Glomerular endothelial cell (primary cell): ENCODE measurements at places on chromosomes 2 and 18.

GRCh38 chr18:68284236-68284780 is 430.6 kb downstream of the TMX3 start:
- no peak for DNase-seq

DNA sequence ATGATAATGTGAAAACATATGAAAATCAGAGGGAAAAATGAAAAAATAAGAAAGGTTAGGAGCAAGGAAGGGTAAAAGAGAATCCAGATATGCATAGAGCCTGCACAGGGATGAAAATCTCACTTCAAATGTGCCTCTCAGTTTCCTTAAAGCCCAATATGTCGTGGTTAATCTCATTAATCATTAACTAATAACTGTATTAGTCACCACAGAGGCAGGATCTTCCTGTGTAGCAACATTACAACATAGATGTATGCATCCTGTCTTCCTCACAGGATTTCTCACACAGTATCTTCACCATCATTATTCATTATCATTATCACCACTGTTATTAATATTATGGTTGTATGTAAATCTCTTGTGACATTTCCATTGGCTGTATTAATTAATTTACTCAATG is 361.2 kb upstream of the SOX11 start:
- DNase-seq, result no peak

DNA sequence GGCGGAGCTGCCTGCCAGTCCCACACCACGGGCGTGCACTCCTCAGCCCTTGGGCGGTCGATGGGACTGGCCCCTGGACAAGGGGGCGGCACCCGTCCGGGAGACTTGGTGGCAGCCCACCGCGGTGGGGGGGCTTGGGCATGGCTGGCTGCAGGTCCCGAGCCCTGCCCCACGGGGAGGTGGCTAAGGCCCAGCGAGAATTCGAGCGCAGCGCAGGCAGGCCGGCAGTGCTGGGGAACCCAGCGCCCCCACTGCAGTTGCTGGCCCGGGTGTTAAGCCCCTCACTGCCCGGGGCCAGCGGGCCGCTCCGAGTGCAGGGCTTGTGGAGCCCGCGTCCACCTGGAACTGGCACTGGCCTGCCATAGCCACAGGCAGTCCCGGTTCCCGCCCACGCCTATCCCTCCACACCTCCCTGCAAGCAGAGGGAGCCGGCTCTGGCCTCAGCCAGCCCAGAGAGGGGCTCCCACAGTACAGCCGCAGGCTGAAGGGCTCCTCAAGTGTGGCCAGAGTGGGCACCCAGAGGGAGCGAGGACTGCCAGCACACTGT is 742.9 kb upstream of the DDX18 start:
- DNase-seq, result no peak

GRCh38 chr2:127572841-127573240 is 37.4 kb downstream of the MYO7B start:
- no peak for DNase-seq

DNA sequence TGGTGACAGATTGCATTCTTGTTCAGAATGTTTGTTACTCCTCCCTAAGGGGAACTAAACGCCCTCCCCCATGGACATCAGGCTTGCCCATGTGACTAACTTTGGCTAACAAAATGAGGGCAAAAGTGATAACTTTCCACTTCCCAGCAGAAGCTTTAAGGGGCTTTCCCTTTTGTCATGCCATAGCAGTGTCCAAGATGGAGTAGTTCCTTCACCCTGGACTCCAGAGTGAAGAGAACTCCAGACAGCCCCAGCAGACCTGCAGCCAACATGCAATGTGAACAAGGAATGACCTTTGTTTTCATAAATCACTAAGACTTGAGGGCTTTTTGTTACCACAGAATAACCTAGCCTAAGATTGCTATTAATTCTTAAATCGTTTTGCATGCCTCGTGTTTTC is 163.5 kb downstream of the ZEB2 start:
- DNase-seq, result no peak

- no peak for DNase-seq
Observed at GRCh38 chr18:62245699-62246098, 58.6 kb downstream of the RELCH start.

- no peak for DNase-seq
Observed at GRCh38 chr2:69765096-69765380, 23.1 kb downstream of the ANXA4 start.

DNA sequence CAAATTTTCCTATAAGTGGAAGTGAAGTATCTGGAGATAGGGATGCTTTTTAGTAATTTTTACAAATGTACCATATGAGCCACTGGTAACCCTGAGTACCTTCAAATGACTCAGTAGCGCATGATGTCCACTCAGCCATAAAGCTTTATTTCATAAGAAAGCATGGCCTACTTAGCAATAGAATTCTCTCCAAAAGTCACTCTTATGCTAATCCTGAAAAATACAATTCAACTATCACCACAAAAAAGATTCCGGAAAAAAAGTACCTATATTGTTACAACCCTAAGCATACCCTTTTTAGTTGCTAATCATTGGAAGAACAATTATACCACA is 732.2 kb downstream of the SOCS6 start:
- DNase-seq, result no peak

DNA sequence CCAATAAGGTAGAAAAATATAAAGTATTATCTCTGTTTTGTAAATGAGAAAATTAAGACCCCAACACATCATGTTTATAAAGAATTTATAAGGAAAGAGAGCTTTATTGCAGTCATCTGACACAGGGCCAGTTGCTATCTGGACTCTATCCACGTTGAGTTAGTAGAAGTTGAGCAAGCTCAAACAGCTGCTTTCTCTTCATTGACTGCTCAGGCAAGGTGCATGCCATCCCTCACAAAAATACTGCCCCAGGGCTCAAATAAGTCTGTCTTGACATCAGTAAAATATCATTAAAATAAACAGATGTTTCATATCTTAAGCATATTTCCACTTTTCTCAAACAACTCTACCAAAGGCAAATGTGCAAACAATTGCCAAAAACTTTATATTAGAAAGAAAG is 14.8 kb downstream of the COL5A2 start:
- DNase-seq, result no peak

DNA sequence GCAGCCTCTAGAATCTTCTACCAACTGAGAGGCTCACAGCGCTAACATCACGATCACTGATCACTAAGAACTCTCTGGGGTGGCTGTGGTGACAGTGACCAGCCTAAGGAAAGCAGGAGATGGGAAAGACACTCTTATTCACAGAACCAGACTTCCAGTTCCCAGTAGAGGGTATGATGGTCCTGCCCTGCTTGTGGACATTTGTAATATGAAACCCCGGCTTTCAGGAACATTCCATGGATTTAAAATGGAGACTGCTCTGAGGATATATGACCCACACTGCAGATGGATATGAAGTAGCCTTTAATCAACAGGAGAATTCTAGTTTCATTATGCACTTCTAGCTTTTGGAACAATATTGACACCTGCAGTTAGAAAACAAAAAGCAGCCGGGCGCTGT is 131.8 kb downstream of the AFF3 start:
- no peak for DNase-seq

DNA sequence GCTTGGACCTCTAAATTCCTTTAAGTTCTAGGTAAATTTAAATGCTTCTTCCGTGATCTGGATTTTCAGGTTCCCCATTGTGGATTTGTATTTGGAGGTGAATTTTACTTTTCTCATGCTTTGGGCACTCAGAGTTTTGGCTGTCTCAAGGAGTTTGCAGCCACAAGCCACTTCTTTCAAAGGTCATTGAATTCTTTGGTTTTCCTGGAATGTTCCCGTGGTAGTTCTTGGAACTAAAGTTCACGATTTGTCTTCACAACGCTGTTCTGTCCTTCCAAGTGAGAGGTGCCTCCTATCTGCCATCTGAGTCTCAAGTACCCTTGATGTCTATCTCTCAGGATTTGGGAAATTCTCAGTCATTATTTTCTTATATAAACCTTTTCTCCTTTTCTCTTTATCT is 1438.7 kb upstream of the ZEB2 start:
- DNase-seq, result no peak

- DNase-seq, result no peak
Observed at GRCh38 chr18:79544386-79544963, 135.1 kb upstream of the CTDP1 start.

DNA sequence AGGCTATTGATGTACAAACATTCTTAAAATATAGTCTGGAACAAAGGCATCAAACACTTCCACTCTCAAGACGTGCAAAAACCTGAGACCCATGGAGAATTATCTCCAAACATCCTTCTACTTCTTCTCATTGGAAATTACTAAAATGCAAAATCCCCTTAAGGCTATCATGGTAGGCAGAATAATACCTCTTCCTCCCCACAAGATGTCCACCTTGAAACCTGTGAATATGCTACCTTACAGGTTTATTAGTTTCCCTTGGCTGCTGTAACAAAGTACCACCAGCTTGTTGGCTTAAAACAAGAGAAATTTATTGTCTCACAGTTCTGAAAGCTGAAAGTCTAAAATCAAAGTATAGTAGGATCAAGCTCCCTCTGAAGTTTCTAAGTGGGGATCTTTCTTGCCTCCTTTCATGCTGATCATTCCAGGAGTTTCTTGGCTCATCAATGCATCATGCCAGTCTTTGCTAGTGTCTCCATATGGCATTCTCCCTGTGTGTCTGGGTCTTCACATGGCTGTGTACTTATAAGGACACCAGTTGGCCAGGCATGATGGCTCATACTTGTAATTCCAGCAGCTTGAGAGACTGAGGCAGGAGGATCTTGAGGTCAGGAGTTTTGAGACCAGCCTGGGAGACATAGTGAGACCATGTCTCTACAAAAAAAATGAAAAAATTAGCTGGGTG is 163.7 kb upstream of the NCK2 start:
- no peak for DNase-seq

DNA sequence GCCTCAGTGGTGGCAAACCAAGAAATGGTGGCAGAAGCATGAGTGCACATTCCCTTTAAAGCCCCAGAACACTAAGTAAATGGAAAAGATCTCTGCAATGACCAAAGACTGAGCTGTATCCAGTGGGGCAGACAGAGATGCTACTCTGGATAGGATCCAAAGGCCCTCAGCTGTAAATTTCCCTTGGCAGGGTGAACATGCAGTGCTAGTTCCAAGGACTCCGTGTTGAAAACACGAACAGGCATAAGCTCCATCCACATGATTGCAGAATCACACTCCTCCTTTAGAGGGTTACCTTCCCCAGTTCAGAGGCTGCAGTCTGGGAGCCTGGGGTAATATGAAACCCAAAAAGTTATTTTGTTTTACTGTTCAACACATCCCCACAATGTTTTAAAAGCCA is 98.6 kb upstream of the KLF7 start:
- no peak for DNase-seq

DNA sequence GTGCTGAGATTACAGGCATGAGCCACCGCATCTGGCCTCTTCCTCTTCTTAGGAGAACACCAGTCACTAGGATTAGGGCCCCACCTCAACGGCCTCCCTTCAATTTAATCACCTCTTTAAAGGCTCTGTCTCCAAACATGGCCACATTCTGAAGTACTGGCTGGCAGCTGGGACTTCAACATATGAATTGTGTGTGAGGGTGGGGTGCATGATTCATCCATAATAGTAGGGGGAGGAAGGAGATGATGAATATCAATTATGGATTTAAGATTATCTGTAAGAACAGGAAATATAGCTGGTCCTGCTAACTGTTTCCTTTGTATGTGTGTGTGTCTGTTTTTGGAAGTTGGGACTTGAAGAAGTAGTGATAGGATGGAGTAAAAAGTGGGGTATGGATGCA is 14.7 kb upstream of the EPG5 start:
- DNase-seq, result no peak

DNA sequence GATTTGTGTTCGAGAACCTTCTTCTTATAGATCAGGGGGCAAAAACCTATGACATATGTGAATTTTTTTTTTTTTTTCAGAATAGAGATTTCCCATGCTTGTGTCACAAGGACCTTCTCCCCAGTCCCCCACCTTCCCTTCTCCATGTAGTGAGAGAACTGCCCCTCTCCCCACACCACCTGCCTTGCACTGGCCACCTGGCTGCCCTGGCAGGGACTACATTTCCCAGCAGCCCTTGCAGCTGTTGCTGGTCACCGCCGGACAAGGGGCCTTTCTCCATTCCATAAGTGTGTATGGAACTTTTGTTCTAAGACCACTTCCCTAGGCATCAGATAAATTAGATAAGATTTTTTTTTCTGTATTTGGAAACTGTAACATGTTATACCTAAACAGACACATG is 22.2 kb downstream of the MBP start:
- no peak for DNase-seq

DNA sequence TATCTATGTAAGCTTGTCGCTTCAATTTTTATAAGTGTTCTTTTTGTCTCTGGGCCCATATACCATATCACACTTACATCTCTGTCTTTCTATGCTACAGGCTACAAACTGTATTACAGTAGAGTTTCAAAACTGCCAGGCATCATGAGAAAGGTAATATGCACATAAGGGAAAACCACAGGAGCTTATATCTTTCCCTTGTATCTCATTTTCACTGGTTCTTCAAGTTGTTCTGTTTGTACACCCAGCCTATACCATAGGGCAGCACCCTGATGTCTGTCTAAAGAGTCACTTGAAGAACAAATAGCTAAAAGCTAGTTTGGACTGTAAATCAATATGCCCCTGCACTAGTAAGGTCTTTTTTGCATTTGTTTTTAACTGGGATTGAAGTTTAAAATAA is 366.7 kb downstream of the FIGN start:
- no peak for DNase-seq

- no peak for DNase-seq
Observed at GRCh38 chr2:223076573-223076972, 24.6 kb downstream of the KCNE4 start.

DNA sequence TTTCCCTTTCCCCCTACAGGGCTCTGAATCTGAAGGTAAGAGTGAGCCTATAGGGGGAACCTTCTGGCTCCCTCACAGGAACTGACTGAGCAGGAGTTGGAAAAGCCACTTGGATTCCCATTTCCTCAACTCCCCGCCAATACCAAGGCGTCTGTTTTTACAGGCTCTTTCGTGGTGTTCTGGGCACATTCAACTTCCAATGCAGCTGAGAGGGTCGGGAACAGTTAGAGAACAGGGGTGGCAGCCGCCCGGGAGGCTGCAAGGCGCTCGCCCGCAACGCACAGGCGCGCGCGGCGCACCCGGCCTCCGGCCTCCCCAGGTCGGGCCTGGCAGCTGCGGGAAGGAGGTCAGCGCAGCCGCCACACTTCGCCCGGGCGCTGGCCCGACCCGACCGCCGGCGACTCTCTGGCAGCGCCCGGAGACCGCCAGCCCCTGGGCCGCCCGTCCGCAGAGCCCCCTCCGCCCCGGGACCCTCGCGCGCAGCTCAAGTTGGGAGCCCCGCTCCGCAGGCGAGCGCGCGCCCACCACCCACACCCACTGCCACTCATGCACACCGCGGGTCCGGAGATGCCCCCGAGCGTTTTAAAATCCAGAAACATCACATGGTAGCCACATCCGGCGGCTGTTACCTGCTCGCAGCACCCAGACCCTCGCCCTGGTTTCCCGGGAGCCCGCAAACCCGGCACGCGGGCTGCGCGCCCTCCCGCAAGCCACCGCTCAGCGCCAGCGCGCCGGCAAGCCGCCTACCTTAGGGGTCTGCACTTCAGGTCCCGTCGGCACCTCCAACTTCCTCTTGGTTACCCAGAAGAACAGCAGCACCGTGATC is 816 bp downstream of the GALNT14 start:
- no peak for DNase-seq

DNA sequence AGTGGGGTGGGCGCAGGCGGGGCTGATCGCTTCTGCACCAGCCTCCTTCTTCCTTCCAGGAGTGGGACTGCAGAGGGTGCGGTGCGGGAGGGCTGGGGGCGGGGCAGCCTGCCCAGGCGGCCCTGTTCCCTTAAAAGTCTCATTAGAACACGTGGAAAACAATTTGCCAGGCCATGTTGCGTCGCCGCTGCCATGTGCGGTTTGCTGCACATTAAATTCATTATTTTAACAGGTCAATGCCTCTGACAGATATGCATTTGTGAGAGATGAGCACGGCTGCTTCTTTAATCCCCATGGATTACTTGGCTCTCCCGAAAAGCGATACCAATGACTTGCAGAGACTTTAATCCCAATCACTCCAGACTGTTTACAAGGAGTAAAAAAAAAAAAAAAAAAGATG is 139.0 kb downstream of the CELF4 start:
- DNase-seq, result no peak
